Activated CD8-positive, alpha-beta memory T cell treated with anti-CD3 and anti-CD28 coated beads for 1 hour (primary cell): ENCODE measurements at places on chromosomes 3 and 15.

DNA sequence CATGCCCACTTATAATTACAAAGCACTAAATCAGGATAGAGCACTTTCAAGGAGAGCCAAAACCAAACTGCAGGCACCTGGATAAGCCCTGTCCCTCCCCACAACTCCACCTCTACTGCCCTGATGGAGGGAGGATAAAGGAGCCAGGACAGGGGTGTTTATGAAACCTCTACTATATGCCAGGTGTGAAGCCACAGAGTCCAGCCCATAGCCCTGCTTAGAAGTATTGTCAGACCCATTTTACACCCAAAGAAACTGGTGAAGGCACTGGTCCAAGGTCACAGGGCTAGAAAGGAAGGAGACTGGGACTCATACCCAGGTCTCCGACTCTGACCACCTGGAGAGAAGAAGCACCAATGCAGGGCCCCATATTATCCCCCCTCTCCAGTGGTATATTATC is 48.7 kb downstream of the SH3BP5 start:
- no peak for DNase-seq

DNA sequence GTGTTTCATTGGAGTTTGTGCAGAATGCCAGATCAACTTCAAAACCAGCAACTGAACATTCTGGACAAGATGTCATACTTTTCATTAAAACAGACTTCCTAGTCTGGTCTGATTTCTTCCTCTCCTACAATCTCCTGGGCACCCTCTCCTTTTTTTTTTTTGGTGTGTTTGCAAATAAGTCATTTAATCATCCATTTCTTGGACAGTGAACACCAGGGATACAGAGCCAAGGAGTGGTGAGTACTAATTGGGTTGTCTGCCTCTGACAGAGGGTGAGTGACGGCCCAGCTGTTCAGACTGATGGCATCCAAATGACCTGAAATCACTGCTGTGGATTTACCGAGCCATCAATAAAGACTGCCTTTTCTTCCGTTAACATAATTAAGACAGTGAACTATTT is 158.0 kb downstream of the STT3B start:
- no peak for DNase-seq

- no peak for DNase-seq
These were observed 268.5 kb downstream of the WNT5A start for GRCh38 chr3:55218577-55218976.

DNA sequence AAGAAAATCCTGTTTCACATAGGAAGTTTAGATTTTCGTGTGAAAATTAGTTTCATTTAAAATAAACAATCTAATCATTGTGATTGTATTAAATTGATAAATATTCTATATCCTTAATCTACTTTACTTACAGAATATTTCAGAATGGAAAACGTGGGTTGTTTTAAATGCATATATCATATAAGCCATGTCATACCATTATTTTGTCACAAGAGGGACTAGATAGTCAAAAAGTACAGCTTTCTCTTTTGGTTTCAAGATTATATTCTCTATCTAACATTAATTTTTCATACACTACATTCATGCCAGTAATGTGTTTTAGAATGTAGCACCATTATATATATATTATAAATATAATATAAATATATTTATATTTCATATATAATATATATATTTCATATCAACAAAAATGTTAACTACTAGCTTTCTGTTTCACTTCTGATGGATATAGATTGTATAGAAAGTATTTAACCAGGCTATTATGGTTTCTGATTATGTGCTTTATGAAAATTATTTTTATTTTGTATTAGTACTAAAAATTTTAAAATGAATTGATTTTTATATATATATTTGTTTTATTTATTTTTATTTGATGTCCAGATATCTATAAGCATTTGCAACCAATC is 45.3 kb downstream of the OSTN start:
- DNase-seq: no peak

DNA sequence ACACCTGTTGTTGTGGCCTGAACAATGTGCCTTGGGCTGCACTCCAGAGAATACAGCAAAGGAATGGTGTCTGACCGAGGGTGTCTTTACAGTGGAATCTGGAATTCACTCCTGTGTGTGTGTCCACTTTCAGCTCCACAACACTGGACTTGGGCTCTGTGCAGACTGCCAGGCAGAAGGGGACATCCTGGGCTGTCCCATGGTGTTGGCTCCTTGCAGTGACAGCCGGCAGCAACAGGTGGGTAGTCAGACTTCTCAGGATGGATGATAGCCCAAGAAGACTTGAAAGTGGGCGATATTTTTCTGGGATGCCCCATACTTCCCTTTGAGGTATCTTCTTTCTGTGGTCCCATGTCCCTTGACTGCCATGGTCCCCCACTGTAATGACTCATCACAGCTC is 45.0 kb downstream of the DPH3 start:
- DNase-seq: no peak

- DNase-seq: no peak
These were observed 172.6 kb upstream of the LRRC3B start for GRCh38 chr3:26449996-26450395.

- no peak for DNase-seq
These were observed 109.1 kb downstream of the PPP2R3A start for GRCh38 chr3:136074546-136075170.

GRCh38 chr3:29711255-29711771 is 430.4 kb downstream of the RBMS3 start:
- no peak for DNase-seq

GRCh38 chr3:86982883-86983282 is 8.1 kb downstream of the VGLL3 start:
- no peak for DNase-seq

GRCh38 chr3:140151321-140151720 is 216.3 kb downstream of the CLSTN2 start:
- DNase-seq: no peak

- no peak for DNase-seq
These were observed 313.9 kb upstream of the NR2E3 start for GRCh38 chr15:71496336-71496955.

DNA sequence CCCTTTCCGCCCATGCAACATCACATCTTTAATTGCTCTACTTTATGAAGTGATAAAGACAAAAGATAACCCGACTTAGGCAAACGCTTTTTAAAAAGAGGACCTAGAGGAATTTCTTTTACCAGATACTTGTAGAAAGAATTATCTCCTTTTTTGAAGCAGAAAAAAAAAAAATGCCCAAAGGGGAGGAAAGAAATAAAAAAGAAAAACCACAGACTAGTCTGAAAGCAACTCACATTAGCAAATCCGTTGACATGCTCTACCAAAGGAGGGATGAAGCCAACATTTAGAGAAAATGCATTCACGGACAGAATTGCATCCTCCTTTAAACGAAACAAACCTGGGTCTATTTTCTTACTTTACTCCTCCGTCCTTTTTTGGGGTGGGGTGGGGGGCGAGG is 213.6 kb downstream of the MEIS2 start:
- no peak for DNase-seq
